Tibial artery (tissue), 4 donors: ENCODE measurements at places on chromosomes 6 and 20.

GRCh38 chr20:59752101-59752586 lies 147.8 kb downstream of the PHACTR3 start:
- DNase-seq: no peak

GRCh38 chr6:127949251-127949650 lies 48.4 kb upstream of the THEMIS start:
- DNase-seq: no peak

DNA sequence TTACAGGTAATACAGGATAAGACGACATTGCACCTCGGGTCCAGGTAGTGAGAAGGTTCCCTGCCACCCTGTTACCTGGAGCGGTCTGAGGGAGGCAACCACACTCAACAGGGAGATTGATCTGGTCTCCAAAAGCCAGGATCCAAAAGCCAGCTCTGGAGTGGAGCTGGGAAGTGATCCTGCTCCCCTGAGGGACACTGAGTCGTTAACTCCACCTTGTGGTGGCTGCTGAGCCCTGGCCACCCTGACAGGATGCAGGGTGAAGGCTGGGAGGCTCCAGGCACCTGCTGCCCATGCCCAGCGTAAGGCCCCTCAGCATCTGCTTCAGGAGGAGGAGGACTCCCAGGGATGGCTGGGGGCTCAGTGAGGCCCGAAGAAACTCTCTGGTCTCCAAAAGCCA lies 38.7 kb upstream of the SLC22A2 start:
- DNase-seq: no peak

- DNase-seq: no peak
These were observed 28.7 kb downstream of the TMEM242 start for GRCh38 chr6:157294654-157295053.

DNA sequence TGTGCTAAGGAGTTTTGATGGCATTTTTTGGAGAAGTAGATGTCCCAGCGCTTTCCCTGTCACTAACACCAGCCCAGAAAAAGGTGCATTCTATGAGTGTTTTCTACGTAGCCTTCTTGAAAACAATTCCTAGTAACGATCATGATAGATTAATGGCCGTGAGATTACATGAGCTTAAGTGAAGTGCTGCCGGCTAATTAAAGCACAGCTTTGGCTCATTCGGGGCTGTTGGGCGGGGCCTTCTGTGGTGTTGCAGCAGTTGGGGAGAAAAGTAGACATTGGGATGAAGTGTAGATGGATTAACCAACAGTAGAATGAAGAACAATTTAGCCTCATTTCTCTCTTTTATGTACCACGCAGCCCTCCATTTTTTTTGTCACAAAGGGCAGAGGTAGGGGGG lies 20.8 kb upstream of the TRAF3IP2 start:
- no peak for DNase-seq

- no peak for DNase-seq
These were observed 120.0 kb downstream of the UTRN start for GRCh38 chr6:144405163-144405562.

DNA sequence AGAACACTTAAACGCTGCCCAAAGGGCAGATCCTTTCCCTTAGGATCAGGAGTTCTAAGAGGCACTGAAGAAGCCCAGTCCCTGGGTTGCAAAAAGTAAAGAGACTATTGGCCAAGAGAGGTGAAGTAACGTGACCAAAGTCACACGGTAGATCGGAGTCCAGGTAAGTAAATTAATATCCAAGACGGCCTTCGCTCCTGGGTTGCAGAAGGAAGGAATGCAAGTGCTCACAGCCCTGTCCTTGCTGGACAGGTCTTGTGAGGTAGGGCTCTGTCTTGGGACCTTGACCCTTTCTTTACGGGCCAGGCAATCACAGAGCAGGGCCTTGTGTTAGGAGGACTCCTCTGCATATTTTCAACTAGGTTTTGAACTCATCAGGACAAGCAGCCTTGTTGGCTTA lies 243.7 kb upstream of the PDE10A start:
- DNase-seq: no peak

DNA sequence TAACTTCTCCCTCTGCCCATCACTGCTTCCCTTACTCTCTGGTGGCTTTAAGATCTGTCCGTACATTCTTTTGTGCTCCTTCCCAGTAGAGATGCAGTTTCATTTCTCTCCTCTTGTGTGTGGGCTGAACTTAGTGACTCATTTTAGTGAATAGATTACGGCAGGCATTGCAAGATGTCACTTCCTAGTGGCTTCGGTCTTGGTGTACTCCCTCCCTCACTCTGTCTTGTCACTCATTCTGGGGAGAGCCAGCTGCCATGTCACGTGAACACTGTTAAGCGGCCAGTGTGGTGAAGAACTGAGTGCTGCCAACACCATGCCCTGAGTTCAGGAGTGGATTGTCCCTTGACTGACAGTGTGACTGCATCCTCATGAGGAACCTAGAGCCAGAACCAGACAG lies 115.9 kb downstream of the OTOR start:
- DNase-seq: no peak

GRCh38 chr20:58113716-58114115 lies 114.7 kb downstream of the ANKRD60 start:
- DNase-seq: no peak

DNA sequence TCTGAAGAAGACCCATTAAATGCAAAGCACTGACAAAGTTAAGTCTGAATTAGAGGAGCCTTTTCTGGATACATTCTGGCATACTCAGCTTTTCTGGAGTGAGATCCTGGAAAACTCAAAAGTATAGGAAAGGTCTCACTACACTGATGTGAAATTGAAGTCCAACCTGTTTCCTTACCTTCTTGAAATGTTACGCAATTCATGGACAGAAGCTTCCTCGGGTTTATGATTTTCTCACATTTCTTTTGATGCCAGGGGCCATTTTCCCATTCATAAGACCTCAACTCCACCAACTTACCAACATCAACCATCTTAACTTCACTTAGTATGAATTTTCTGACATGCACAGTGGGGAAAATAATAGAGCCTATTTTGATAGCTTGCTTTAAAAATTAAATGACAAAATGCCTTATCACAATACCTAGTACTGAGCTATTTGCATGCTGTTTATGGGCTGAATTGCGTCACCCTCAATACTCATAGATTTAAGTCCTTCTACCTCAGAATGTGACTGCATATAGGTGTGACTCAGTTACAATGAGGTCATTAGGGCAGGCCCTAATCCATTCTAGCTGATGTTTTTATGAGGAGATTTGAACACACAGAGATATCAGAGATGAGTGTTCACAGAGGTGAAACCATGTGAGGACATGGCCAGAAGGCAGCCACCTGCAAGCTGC lies 73.4 kb upstream of the RAB32 start:
- no peak for DNase-seq

DNA sequence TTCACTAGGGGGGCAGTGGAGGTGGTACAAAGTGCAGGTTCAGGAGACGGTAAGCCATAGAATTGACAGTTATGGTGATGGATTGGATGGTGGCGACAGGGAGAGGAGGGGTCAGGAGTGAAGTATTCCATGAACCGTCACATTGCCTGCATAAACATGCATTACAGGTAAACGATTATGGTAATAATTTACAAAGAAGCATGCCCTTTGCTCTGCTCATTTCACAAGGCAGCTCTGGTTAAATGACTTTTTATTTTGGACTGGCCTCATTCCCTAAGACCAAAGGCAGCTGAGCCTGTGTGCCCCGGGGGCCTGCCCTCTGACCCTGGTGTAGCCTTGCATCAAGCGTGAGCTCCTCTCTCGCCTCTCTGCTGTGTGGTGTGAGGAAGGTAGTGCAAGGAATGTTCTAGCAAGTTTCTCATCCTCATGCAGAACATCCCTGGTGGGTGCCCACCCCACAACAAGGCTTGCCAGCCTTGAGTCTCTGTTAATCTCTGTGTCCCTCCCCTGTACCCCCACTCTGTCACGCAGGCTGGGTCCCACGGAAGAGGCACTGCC lies 59.0 kb downstream of the PPP1R14C start:
- no peak for DNase-seq

GRCh38 chr6:21772884-21773575 lies 179.5 kb downstream of the SOX4 start:
- no peak for DNase-seq

DNA sequence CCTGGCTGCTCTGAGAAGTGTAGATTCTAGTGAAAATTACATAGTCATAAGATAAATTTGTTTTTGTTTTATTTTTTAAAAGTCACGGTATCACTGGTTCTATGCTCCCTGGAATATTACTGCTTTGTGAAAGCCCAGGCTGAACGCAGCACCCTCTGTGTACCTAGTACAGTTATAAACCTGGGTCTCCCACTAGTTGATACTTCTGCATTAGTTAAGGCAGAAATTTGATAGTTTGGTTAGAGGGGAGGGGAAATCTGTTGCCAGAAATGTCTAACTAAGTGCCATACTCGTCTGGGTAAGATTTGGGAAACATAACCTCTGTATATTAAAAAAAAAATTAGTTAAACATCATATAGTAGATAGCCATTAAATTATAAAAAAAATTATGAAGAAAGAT lies 110.6 kb upstream of the TRAF3IP2 start:
- no peak for DNase-seq

GRCh38 chr6:159929819-159930218 lies 39.0 kb downstream of the MAS1 start:
- no peak for DNase-seq

DNA sequence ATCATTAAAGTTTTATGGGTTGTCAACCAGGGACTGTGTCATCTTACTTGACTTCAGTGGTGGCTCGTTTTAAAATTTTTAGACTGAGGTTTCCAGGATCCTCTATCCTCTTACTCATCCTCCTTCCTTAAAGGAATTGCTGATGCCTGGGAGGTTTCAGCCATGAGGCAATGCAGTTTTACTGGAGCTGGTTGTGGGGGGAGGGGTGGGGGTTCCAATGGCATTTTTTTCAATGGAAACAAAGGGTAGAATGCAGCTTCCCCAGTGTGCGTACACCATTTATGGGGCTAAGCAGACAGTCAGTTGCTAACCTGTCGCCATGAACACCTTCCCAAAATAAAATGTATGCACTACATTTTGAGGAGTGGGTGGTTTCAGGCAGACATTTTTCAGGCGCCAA lies 88.0 kb downstream of the METTL24 start:
- no peak for DNase-seq

DNA sequence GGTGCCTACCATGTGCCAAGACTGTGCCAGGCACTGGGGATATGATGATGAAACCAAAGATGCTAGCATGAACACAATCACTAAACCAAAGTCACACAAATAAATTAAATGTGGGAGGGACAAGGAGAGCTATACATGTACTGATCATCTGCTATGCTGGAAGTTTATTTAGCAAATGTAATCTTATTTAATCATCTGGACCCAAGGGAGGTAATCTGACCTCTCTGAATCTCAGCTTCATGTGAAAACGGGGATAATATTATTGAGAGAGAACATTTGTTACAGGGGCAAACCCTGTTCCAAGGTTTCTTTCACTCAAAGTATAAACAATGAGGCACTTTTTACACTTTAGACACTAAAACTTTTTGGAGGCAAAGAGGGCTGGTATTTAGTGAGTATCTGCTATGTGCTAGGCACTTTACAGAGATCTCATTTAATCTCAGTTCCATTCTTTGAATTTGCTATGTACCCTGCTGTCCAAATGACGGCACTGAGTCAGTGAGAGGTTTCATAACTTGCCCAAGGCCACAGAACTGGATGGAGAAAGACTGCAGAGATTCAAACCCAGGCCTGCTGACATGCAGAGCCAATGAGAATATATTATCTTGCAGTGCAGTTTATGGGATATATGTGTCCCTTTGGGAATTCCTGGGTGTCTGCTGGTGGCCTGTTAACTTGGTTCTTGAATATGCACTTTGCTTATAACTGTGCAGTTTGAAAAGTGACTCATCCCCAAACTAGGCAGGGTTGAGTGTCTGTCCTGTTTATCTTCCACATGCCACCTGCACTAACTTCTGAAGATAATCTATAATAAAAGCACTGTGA lies 3.3 kb upstream of the ASXL1 start:
- DNase-seq: no peak

DNA sequence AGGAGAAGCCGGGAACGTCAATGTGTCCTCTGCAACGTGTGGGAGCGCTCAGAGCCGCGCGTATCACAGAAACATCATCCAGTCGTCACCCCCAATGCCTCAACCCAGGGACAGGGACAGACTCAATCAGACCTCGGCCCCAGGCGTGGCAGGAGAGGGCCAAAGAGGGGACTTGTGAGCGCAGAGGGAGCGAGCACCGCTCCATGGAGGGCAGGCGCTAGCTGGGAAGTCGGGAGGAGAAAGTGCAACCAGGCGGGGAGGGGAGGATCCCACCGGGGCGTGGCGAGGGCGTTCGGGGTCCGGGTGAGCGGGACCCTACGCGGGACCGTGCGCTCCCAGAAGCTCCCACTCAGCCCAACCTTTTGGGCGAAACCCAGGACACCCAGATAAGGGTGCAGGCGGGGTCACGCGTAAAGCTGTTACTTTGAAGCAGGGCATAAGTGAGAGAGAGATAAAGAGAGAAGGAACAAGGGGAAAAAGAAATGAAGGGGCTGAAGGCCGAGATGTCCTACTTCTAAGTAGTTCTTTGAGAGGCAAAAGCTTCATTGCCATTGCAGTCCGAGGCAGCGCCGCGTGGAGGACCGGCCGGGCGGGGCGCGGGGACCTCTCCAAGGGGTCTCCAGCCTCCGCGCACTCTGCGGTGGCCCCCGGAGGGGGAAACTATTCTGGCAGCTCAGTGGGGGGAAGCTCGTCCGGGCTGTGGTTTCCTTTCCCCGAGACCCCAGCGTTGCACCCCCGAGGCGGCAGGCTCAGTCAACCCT lies 862 bp upstream of the SOBP start:
- DNase-seq: peak; percentile 49

- DNase-seq: no peak
These were observed 650.8 kb upstream of the AGPAT4 start for GRCh38 chr6:161924516-161925116.

GRCh38 chr6:90217506-90218127 lies 79.0 kb downstream of the BACH2 start:
- DNase-seq: no peak

- DNase-seq: no peak
These were observed 52.8 kb downstream of the FOXC1 start for GRCh38 chr6:1662534-1662933.

DNA sequence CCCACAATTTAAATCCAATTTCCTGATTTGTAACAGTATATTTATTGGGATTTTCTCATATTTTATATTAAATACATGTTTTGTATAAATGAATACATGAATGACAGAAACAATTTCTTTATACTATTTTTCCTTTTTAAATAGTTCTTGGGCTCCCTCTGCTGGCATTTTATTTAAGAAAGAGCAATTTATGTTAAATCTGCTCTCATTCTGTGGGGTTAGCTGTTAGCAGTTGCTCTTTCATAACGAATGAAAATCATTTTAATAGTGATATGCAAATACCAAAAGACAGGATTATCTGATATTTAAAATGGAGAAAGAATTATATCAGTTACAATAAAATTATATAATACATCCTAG lies 118.3 kb downstream of the RALGAPA2 start:
- no peak for DNase-seq

DNA sequence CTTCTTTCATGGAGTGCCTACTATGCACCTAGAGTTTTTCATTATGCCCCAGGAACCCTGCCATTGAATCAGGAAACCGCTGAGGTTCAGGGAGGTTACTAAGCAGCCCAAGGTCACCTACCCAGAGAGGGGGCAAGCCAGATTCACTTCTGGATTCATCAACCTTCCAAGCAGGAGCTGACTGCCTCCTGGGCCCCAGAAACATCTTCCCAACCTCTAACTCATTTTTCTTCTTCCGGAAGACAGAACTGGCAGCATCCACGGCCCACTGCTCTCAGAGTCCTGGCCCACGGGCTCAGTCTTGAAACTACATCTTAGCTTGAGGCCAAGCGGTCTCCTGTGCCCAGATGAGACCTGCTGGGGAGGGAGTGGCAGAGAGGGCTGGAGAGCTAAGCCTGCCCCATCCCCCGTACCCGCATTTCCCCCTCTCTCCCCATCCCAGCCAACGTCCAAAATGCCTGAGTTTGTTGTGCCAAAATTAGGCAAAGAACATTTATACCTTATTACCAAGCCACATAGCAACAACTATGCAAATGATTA lies 281.0 kb downstream of the CDC5L start:
- DNase-seq: no peak

GRCh38 chr20:48139262-48140041 lies 354.2 kb upstream of the SULF2 start:
- DNase-seq: no peak
